Activated effector memory CD4-positive, alpha-beta T cell treated with Interleukin-2 at 50 U/mL for 16 hours (primary cell): ENCODE measurements at places on chromosomes 3 and 15.

DNA sequence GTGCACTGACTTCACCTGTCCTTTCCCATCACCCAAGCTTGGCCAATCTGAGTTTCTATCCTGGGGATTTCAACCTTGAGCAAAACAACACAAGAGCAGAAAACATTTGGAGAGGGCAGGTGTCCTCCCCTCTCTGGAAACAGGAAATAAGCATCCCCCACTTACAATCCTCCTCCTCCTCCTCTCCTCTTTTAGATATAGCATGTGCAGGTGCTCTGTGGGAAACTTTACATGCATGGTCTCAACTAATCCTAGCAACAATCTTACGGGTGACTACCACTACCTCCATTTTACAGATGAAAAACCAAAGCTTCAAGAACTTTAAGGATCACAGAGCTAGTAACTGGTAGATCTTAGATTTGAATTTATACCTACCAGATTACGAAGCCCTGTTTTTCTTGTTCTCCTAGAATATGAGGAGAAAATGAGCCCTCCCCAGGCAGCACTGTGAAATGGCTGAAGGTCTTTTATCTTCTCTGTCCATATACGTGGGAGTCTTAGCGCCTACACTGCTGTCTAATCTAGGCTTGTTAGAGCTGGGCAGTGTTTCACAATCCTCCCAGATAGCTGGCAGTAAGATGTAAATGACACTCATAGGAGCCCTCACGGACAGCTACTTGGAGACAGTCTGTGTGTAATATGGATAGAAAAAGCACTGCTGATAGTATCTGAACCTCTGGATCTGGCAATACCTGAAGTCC is 301.2 kb upstream of the PROK2 start:
- DNase-seq: no peak

DNA sequence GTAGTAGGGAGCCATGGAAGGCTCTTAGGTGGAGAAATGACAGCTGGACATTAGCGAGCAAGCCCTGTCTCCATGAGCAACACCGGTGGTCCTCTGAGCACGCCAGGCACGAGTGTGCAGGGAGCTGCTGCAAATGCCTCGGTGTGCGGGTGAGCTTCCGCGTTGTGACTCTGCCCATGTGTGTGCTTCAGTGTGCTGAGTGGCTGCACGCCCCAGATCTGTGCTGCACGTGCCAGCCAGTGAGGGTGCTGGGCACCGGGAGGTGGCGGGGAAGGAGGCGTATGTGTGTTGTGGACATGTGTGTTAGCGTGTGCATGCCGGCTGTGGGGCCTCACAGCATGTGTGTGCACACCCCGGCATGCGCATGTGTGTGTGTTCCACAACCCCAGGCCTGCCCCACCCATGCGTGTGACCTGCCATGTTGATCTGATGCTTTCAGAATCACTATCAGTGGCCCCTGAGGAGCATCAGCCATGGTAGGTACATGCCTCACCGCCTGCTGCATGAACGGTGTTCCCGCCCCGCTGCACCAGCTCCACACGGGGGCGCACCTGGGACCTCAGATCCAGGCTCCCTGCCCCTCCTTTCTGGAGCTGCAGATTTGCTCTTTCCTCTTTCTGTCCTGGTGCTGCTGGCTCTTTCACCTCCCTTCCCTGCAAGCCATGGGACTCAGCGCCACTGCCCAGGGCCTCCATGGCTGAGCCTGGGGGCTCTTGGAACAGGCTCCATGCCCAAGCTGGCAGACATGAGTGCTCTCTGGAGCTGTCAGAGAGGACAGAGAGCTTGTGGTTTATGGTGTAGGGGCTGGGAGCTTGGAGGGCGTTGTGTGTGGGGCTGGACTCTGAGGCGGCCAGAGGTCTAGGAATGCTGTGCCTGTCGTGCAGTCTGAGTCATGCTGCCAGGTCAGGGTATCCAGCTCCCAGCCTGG is 169.4 kb downstream of the TBC1D2B start:
- no peak for DNase-seq

DNA sequence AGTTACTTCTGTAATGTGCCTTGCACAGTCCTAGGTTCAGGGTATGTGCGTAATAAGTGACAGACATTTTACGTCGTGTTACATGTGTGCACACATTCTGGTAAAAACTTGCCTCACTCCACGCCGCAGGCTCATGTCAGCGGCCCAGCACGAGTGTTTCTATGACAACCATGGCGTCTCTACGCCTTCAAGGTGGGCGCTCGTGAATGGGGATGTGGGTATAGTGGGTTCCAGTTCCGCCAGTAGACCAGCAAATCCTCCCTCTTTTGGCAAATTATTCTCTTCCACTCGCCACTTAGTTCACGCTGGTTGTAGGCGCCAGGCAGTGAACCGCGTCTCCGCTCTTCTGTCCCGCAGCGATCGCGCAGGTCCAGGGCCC is 40.3 kb downstream of the CHST14 start:
- no peak for DNase-seq

- DNase-seq: peak; percentile 29
Measured at GRCh38 chr15:52730173-52730572, 51.0 kb upstream of the ATOSA start.

- DNase-seq: no peak
Measured at GRCh38 chr3:112460519-112461195, 38.6 kb downstream of the BTLA start.

GRCh38 chr15:70035719-70036077 is 62.0 kb downstream of the TLE3 start:
- DNase-seq: no peak

- no peak for DNase-seq
Measured at GRCh38 chr3:88509582-88509981, 359.8 kb downstream of the C3orf38 start.

DNA sequence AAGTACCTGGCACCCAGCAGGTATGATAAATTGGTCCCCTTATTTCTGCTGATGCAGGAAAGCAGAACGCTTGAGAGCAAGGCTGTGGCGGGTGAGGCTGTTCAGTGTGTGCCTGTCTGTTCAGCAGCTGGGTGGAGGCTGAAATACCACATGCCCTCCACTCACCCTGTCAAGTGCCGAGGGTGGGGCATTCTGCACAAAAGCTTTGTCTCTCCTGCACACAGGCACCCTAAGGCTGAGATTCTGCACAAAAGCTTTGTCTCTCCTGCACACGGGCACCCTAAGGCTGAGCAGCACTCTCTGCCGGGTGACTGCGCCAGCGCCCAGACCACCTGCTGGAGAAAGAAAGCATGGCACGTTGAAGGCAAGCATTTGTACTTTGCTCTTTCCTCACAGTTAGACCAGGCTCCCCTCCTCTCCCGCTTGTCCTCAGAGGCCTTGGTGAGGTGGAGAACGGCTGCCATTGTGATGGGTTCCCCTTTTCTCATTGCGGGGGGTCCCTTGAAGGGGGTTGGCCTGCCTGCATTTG is 97.5 kb downstream of the BDH1 start:
- DNase-seq: peak; percentile 14

GRCh38 chr3:163562625-163563024 is 1515.7 kb downstream of the SI start:
- DNase-seq: no peak

DNA sequence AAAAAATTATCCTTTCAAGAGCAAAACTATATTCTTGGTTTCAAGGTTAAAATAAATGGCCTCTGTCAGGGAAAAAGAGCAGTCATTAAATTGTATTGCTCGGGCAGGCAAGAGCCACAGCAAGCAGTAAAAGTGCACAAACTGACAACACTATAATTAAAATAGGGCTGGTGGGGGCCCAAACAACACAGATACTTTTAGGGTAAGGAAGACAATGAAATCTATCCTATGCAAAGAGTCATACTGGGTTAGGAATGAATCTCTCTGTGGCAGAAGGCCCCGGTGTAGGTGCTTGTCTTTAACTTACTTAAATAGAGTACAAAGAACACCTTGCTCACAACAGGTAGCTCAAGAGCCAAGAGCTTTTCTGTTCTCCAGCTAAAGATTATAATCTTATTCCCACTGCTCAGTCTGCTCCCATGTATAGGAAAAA is 94.7 kb downstream of the DLG1 start:
- DNase-seq: no peak

- DNase-seq: no peak
Measured at GRCh38 chr3:147945968-147946519, 536.9 kb downstream of the ZIC1 start.

DNA sequence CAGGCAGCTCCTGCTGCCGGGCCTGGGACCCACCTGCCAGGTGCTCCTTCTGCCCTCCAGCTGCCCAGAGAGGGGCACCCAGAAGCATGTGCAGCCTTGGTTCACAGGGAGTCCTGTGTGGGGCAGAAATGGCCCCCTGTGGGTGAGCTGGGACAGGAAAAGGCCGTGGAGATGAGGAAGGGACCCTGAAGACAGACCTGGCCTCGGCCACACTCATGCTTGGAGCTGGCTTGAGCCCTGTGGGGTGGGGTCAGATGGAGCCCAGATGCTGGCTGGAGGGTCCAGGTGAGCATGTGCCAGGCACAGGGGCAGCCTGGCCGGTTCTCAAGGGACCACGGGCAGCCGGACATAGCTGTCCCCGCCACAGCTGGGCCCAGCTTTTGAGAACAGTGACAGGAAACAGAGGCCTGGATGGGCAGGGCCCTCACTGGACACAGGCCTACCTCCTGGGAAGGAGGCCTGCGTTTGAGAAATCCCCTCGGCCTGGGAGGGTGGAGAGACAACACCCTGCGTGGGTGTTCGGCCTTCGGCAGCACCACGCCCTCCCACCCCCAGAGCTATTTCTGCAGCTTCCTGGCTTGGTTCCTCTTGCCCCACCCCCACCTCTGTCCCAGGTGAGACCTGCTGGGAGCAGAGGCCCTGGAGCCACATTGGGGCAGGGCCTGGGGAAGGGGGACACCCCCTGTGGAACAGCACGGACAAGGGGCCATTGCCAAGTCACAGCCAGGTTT is 132.6 kb upstream of the MEF2A start:
- no peak for DNase-seq
